Osteoblast (primary cell): ENCODE measurements at places on chromosomes 4 and X. TPM values are rescaled to one million over a fixed set of nuclear protein-coding genes. Genes with fewer than 3 reads are reported as not detected.

GRCh38 chr4:148955564-148956297 lies 513.5 kb upstream of the NR3C2 start:
- H3K36me3 ChIP-seq: no peaks in the 10 kb centered on the region
- no peaks in the 10 kb centered on the region for H3K4me1 ChIP-seq
- no peak for DNase-seq
- H3K27ac ChIP-seq: no peak overlapping the region

The GLUD2 gene
- 1.2 and 1.8 TPM in 2 replicates for total RNA-seq

The BANK1 gene
- total RNA-seq: 1.8 and 2.7 TPM in 2 replicates

DNA sequence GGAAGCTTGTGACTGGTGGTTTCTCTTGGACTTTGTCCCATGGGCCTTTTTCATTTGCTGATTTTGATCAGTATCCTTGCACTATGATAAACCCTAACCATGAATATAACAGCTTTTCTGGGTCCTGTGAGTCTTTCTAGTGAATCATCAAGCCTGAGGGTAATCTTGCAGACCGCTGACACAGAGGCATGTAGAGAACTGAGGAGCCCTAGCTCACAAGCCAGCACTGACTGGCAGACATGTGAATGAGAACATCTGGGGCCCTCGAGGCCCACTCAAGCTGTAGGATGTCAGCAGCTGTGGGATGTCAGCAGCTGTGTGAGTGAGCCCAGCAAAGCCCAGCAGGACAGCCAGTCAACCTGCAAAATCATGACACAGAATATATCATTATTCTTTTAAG lies 36.7 kb downstream of the HMGB3 start:
- no peaks in the 10 kb centered on the region for H3K4me1 ChIP-seq
- H3K27ac ChIP-seq: no peak overlapping the region
- DNase-seq: peak; percentile 29
- H3K36me3 ChIP-seq: no peaks in the 10 kb centered on the region

- no peak overlapping the region for H3K4me3 ChIP-seq
- no peaks in the 10 kb centered on the region for H3K27me3 ChIP-seq
- no peaks in the 10 kb centered on the region for H3K36me3 ChIP-seq
- no peak overlapping the region for H3K27ac ChIP-seq
These were observed 636.5 kb upstream of the SLIT2 start for GRCh38 chr4:19615086-19615689.

- no peak overlapping the region for H3K4me3 ChIP-seq
- H3K27me3 ChIP-seq: peaks cover 4% of the 10 kb centered on the region
- H3K4me1 ChIP-seq: no peaks in the 10 kb centered on the region
- H3K27ac ChIP-seq: no peak overlapping the region
- DNase-seq: peak; percentile 78
These were observed 14.0 kb upstream of the DUSP9 start for GRCh38 chrX:153633048-153633447.

DNA sequence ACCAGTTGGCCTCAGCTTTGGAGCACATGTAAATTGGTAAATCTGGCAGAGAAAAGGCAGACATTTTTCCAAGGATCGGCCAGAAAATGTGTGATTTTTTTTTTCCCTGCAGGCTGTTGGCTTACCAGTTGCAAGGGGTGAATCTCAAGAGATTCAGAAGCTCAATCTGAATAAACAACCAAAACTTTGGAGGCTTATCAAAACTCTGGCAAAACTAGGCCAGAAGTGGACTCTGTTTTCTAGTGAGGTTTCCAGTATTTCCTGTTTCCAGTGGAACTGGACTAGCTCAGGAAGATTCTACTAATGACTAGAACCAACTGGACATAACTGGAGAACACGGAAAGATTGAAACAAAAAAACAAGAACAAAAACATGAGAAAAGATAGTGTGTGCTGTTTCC lies 191.3 kb downstream of the SMIM20 start:
- no peak for DNase-seq
- H3K27ac ChIP-seq: no peak overlapping the region
- H3K4me1 ChIP-seq: peaks cover 9% of the 10 kb centered on the region
- H3K4me3 ChIP-seq: no peak overlapping the region
- no peaks in the 10 kb centered on the region for H3K36me3 ChIP-seq

DNA sequence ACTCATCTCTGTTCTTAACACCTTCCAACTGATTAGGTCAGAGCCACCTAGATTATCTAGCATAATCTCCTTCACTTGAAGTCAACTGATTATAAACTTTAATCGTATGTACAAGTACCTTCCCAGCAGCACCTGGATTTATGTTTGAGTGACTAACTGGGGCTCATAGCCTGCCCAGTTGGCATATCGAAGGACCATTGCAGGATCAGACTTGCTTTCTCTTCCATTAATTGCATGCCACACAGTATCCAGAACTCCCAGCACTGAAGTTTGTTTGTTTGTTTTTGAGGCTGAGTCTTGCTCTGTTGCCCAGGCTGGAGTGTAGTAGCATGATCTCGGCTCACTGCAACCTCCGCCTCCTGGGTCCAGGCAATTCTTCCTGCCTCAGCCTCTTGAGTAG lies 27.9 kb downstream of the GRK4 start:
- no peak overlapping the region for H3K4me3 ChIP-seq
- no peak overlapping the region for H3K27ac ChIP-seq
- DNase-seq: no peak
- H3K4me1 ChIP-seq: no peaks in the 10 kb centered on the region
- H3K36me3 ChIP-seq: no peaks in the 10 kb centered on the region

GRCh38 chrX:106875151-106875550 lies 28.0 kb downstream of the RIPPLY1 start:
- no peak overlapping the region for H3K27ac ChIP-seq
- no peak for DNase-seq
- H3K27me3 ChIP-seq: peaks cover 4% of the 10 kb centered on the region
- no peak overlapping the region for H3K4me3 ChIP-seq
- peaks cover 7% of the 10 kb centered on the region for H3K36me3 ChIP-seq

The MAGEB17 gene
- total RNA-seq: not detected in 2 replicates

- H3K27ac ChIP-seq: no peak overlapping the region
- H3K4me3 ChIP-seq: no peak overlapping the region
- peak; percentile 38 for DNase-seq
- H3K4me1 ChIP-seq: no peaks in the 10 kb centered on the region
- no peaks in the 10 kb centered on the region for H3K36me3 ChIP-seq
These were observed 63.3 kb downstream of the GALNT7 start for GRCh38 chr4:173231916-173232315.

The PDCL2 gene
- total RNA-seq: not detected in 2 replicates

The MCF2 gene
- total RNA-seq: 0.29 TPM in 1 of 2 replicates, not detected in the other

DNA sequence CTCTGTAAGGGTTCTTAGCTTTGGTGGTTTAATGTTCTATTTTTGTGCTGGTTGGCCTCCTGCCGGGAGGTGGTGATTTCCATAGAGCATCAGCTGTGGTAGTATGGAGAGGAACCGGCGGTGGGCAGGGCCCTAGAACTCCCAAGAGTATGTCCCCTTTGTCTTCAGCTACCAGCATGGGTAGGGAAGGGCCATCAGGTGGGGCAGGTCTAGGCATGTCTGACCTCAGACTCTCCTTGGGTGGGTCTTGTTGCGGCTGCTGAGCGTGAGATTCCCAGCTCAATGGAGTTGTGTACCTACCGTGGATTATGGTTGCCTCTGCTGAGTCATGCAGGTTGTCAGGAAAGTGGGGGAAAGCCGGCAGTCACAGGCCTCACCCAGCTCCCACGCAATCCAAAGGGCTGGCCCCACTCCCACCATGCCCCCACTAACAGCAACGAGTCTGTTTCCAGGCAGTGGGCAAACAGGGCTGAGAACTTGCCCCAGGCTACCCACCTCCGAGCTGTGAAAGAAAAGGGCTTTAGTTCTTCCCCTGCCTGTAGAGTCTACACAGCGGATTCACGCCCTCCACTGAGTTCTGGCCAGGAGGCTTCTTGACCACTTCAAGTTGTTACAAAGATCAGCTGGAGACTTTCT lies 235.9 kb downstream of the RPA4 start:
- H3K4me3 ChIP-seq: no peak overlapping the region
- H3K4me1 ChIP-seq: no peaks in the 10 kb centered on the region
- DNase-seq: no peak
- H3K27me3 ChIP-seq: no peaks in the 10 kb centered on the region
- H3K36me3 ChIP-seq: no peaks in the 10 kb centered on the region
